MCF 10A (cell line): ENCODE measurements at places on chromosomes 4 and X. TPM values are rescaled to one million over a fixed set of nuclear protein-coding genes. Genes with fewer than 3 reads are reported as not detected.

Gene REELD1
- total RNA-seq: not detected in 2 replicates

Gene ARSJ
- 36.2 and 50.7 TPM in 2 replicates for total RNA-seq

Gene SLC7A11
- total RNA-seq: 103 and 153 TPM in 2 replicates

DNA sequence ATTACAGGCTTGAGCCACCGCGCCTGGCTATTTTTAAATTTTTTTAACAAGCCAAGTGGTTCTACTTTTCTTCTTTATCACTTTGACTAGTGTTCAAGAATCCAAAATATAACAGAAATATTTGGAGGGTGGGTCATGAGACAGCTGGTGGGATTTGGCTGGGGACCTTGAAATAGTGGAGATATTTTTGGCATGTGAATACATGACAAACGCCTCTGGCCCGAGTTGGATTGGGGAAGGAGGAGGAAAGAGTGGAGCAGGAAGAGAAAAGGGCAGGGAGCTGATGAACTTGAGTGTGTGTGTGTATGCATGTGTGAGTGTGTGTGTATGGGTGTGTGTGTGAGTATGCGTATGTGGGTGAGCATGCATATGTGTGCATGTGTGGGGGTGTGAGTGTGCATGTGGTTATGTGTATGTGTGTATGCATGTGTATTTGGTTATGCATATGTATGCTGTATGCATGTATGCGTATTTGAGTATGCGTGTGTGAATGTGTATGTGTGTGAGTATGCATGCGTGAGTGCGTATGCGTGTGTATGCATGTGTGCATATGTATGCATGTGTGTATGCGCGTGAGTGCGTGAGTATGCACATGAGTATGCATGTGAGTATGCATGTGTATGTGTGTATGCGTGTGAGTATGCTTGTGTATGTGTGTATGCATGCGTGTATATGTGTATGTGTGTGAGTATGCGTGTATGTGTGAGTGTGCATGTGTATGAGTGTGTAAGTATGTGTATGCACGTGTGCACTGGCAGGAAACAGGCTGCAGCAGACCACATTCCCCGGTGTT lies 49.6 kb downstream of the JADE1 start:
- peaks cover 86% of the 10 kb centered on the region for H3K36me3 ChIP-seq
- H3K4me3 ChIP-seq: no peak overlapping the region
- H3K4me1 ChIP-seq: no peaks in the 10 kb centered on the region
- no peak for DNase-seq

- no peaks in the 10 kb centered on the region for H3K27me3 ChIP-seq
- peak overlapping the region; percentile 70 for H3K4me3 ChIP-seq
- peak overlapping the region; percentile 73 for H3K27ac ChIP-seq
- H3K36me3 ChIP-seq: peaks cover 62% of the 10 kb centered on the region
- peak; percentile 54 for DNase-seq
Measured at GRCh38 chr4:1309261-1310010, 19.7 kb downstream of the MAEA start.

DNA sequence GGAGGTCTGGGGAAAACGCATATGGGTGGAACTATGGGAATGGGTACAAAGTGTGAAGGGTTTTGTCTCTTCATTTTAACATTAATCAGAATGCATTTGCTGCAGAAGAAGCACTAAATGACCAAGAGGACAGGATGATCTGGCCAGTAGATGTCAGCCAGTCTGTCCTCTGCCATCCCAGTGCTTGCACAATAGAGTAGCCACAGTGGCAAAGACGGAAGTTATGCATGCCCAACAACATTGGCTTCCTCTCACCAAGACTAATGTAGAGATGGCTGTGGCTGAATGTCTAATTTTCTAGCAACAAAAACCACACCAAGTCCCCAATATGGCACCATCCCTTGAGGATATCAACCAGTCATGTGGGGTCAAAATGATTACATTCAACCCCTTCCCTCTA lies 45.0 kb upstream of the ARHGEF6 start:
- H3K27ac ChIP-seq: no peak overlapping the region
- peaks cover 6% of the 10 kb centered on the region for H3K36me3 ChIP-seq
- no peaks in the 10 kb centered on the region for H3K4me1 ChIP-seq
- no peak overlapping the region for H3K4me3 ChIP-seq
- H3K27me3 ChIP-seq: no peaks in the 10 kb centered on the region
- no peak for DNase-seq

- H3K4me1 ChIP-seq: no peaks in the 10 kb centered on the region
- no peak overlapping the region for H3K4me3 ChIP-seq
- no peaks in the 10 kb centered on the region for H3K27me3 ChIP-seq
- DNase-seq: no peak
- H3K36me3 ChIP-seq: no peaks in the 10 kb centered on the region
- no peak overlapping the region for H3K27ac ChIP-seq
Measured at GRCh38 chr4:40502934-40503333, 126.7 kb downstream of the RBM47 start.

DNA sequence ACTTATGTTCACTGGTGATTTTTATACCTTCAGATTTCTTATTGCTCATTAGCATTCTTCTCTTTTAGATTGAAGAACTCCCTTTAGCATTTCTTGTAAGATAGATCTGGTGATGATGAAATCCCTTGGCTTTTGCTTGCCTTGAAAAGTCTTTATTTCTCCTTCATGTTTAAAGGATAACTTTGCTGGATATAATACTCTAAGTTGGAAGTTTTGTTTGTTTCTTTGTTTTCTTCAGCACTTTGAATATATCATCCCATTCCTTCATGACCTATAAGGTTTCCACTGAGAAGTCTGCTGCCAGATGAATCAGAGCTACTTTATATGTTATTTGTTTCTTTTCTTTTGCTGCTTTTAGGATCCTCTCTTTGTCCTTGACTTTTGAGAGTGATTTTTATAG lies 18.5 kb downstream of the CC2D2A start:
- peaks cover 7% of the 10 kb centered on the region for H3K4me1 ChIP-seq
- H3K36me3 ChIP-seq: peaks cover 7% of the 10 kb centered on the region
- H3K4me3 ChIP-seq: no peak overlapping the region
- no peak for DNase-seq
- no peak overlapping the region for H3K27ac ChIP-seq
- H3K27me3 ChIP-seq: no peaks in the 10 kb centered on the region

- no peaks in the 10 kb centered on the region for H3K36me3 ChIP-seq
- no peak overlapping the region for H3K4me3 ChIP-seq
- H3K27me3 ChIP-seq: no peaks in the 10 kb centered on the region
- DNase-seq: no peak
- H3K27ac ChIP-seq: no peak overlapping the region
- peaks cover 19% of the 10 kb centered on the region for H3K4me1 ChIP-seq
Measured at GRCh38 chr4:26290321-26290720, 30.5 kb upstream of the RBPJ start.

DNA sequence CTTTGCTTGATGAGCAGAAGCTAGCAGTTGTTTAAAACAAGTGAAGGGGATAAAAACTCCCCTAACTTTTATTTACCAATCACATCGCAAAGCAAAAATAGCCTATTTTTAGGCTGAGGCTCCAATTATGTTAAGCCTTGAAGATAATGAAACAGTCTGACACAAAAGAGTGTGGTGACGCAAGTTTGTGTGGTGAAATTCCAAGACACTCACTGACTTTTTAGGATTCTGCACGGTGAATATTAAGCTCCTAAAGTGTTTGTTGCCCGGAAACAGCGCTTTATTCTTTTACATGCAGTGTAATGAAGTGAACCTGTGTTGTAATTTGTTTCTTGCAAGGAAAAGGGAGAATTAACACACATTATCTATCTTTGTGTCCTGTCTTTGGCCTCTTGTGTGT lies 74.8 kb downstream of the POLA1 start:
- no peaks in the 10 kb centered on the region for H3K4me1 ChIP-seq
- H3K4me3 ChIP-seq: no peak overlapping the region
- no peak overlapping the region for H3K27ac ChIP-seq
- peak; percentile 2 for DNase-seq
- H3K36me3 ChIP-seq: peaks cover 5% of the 10 kb centered on the region

DNA sequence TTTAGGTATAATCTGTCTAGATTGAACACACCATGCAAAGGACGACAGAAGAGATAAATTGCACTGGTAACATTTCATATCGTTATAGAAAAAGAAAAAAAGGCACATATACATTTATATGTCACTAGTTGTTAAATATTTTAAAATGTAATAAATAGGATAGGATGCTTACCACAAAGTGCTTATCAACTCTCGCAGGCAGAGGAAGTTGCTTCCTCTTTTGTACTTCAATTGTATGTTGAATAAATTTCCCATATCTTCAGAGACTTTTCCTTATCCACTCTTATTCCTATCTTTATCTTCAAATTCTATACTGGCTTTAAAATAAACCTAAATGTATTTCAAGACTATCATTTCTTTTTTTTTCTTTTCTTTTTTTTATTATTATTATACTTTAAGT lies 163.3 kb upstream of the SPOCK3 start:
- H3K4me1 ChIP-seq: no peaks in the 10 kb centered on the region
- no peak overlapping the region for H3K27ac ChIP-seq
- no peaks in the 10 kb centered on the region for H3K36me3 ChIP-seq
- no peak overlapping the region for H3K4me3 ChIP-seq
- DNase-seq: no peak

DNA sequence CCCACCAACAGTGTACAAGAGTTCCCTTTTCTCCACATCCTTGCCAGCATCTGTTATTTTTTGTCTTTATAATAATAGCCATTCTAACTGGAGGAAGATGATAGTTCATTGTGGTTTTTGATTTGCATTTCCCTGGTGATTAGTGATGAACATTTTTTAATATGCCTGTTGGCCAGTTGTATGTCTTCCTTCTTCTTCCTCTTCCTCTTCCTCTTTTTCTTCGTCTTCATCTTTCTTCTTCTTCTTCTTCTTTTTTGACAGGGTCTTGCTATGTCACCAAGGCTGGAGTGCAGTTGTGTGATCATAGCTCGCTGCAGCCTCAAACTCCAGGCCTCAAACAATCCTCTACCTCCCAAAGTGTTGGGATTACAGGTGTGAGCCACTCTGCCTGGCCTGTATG lies 87.4 kb downstream of the CCDC160 start:
- H3K36me3 ChIP-seq: no peaks in the 10 kb centered on the region
- DNase-seq: no peak
- no peak overlapping the region for H3K4me3 ChIP-seq
- no peak overlapping the region for H3K27ac ChIP-seq
- no peaks in the 10 kb centered on the region for H3K4me1 ChIP-seq

- peaks cover 7% of the 10 kb centered on the region for H3K36me3 ChIP-seq
- no peak overlapping the region for H3K4me3 ChIP-seq
- peaks cover 58% of the 10 kb centered on the region for H3K27me3 ChIP-seq
- peaks cover 18% of the 10 kb centered on the region for H3K4me1 ChIP-seq
Measured at GRCh38 chrX:103367502-103367901, 8.8 kb upstream of the BEX3 start.

DNA sequence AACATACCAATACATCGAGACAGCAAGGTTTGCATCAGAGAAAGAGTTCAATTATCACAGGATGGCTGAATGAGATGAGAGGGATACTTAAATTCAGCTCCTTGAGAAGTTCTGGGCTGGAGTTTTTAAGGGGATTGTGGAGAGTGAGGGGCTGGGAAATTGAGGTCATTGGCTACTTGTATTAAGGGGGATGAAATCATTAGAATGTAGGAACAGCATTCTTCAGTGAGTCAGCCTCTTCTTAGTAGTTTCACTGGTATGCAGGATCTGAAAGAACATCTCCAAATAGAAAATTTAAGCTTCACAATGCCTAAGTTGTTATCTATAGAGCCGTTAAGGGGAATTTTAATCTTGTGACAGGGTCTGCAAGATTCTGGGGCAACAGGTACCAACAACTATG lies 211.6 kb upstream of the TAPT1 start:
- no peaks in the 10 kb centered on the region for H3K36me3 ChIP-seq
- no peak overlapping the region for H3K27ac ChIP-seq
- H3K27me3 ChIP-seq: peaks cover 39% of the 10 kb centered on the region
- H3K4me1 ChIP-seq: no peaks in the 10 kb centered on the region

- no peaks in the 10 kb centered on the region for H3K4me1 ChIP-seq
- no peak overlapping the region for H3K4me3 ChIP-seq
- DNase-seq: no peak
- H3K36me3 ChIP-seq: no peaks in the 10 kb centered on the region
- H3K27ac ChIP-seq: no peak overlapping the region
Measured at GRCh38 chr4:6375620-6376295, 96.7 kb downstream of the PPP2R2C start.

DNA sequence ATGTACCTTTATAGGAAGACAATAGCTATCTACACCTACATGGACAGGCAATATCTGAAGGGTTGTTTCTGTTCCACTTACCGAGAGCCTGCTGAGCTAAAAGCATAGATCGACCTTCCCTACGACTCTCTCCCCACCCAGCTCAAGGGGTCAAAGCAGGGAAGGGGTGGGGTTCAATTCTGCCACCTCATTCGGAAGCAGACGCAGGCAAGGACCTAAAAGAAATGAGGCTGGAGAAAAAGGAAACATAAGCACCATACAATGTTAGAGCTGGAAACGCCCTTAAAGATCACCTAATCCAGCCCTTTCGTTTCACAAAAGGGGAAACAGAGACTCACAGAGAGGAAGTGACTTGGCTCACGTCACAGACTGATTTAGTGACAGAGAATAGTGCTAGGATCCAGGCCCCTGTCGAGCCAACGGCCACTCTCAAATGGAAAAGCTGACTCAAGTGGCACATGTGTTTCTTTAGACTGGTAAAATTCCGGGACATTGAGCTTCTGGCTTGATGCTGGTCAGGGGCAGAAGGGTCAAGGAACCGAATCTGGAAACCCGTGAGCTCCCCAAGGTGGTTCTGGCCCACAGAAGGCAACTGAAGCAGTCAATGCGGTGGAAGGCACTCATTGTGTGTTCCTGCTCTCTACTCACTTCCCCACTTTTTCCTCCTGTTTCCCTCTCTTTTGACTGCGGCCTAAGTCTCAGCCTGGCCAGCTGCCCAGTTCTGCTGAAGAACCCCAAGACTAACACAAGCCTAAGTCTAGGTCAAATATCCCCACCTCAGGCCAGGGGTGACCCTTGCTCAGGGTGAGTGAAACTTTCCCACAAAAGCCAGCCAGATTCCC lies 7.5 kb downstream of the SEPTIN6 start:
- H3K4me1 ChIP-seq: no peaks in the 10 kb centered on the region
- no peak for DNase-seq
- H3K36me3 ChIP-seq: no peaks in the 10 kb centered on the region

DNA sequence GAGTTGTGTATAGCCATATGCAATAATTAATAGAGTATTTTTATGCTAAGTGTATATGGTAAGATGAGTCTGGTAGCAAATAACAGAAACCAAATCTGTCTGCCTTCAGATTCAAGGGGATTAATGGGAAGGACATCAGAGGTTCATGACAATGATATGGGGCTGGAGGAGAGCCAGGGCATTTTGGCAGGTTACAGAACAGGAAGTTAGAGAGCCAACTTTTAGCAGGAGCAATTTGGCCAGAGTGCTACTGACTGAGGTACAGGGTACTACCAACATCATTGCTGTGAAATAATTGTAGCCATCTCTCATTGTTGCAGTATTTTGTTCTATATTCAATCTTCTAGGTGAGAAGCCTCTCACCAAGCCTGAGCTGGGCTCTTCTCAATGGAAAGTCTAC lies 210.9 kb upstream of the FAM47A start:
- peak; percentile 11 for DNase-seq
- H3K4me1 ChIP-seq: peaks cover 6% of the 10 kb centered on the region
- H3K27ac ChIP-seq: no peak overlapping the region
- H3K4me3 ChIP-seq: no peak overlapping the region
- no peaks in the 10 kb centered on the region for H3K36me3 ChIP-seq

DNA sequence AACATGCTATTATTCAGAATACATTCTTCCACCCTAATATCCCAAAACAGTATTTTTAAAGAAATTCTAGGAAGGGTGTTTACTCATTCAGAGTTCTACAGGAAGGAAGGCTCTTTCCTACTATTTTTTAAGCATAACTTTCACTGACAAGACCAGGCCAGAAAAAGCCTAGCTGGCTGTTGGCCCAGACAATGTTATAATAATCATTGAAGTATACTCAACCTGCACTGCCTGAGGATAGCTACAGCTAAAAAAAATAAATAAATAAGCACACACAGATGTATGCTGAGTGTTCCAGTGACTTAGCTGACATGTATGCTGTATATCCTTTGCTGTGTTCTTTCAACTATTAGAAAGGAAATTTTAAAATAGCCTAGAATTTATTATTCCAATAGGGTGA lies 145.8 kb upstream of the SPRY1 start:
- H3K4me3 ChIP-seq: no peak overlapping the region
- no peaks in the 10 kb centered on the region for H3K27me3 ChIP-seq
- DNase-seq: peak; percentile 41
